Activated CD4-positive, CD25-positive, alpha-beta regulatory T cell treated with anti-CD3 and anti-CD28 coated beads, Interleukin-2, amount 50 U/mL, for 72 hours (primary cell): ENCODE measurements at places on chromosomes 6 and 20.

GRCh38 chr6:53280207-53280606, 68.5 kb downstream of the ELOVL5 start:
- no peak for DNase-seq

DNA sequence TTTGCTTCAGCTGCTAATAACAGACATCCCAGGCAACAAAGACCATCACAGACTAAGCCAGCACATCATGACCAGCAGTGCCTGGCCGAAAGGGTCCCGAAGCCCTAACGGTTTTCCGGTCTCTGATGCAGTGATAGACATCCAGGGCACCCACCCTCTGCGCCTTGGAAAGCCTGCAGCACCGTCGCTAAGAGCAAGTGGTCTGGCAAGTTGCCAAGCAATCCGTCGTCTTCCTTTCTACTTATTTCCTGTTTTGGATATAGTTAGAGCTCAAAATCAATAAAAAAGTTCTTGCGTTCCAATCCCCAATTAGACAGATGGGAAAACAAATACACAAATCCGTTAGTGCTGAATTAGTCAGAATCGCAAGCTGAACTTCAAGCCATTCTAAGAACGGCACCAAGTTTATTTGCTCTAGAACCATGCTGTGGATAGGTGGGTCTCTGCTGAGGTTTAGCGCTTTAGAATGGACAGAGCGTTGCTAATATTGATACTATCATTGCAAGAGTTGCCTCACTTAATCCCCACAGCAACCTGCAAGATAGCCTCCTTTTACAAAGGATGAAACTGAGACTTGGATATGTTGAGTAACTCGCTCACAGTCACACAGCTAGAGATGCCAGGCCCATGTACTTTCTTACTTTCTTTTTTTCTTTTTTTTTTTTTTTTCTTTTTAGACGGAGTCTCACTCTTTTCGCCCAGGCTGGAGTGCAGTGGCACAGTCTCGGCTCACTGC, 163.3 kb upstream of the SNX9 start:
- DNase-seq: no peak

DNA sequence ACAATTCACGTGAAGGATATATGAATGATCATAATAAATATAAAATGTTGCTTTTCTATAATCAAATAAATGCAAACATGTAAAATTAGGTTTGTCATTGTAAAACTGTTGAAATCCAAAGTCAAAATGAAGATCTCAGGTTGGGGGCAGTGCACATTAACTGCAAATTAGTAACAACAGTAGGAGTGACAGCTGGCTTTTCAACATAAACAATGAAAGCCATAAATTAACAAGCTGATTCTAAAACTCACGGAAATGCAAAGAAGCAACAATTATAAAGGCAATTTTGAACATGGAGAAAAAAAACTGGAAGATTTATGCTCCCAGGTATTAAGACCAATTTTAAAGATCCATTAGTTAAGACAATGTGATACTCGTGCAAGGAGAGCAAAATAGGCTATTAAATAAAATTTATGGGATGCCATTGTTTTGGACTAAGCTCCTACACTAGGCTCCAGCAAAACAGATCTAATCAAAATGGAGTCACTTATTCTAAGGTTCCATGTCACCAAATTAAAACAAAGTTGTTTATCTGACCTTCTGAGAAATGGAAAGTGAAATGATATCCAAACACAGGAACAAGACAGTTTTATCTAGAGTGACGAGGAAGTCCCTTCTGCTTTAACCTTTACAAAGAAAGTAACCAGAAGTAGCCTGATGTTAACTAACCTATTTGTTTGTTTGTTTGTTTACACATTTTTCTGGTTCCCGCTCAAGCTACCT, 770.8 kb downstream of the EPHA7 start:
- no peak for DNase-seq

DNA sequence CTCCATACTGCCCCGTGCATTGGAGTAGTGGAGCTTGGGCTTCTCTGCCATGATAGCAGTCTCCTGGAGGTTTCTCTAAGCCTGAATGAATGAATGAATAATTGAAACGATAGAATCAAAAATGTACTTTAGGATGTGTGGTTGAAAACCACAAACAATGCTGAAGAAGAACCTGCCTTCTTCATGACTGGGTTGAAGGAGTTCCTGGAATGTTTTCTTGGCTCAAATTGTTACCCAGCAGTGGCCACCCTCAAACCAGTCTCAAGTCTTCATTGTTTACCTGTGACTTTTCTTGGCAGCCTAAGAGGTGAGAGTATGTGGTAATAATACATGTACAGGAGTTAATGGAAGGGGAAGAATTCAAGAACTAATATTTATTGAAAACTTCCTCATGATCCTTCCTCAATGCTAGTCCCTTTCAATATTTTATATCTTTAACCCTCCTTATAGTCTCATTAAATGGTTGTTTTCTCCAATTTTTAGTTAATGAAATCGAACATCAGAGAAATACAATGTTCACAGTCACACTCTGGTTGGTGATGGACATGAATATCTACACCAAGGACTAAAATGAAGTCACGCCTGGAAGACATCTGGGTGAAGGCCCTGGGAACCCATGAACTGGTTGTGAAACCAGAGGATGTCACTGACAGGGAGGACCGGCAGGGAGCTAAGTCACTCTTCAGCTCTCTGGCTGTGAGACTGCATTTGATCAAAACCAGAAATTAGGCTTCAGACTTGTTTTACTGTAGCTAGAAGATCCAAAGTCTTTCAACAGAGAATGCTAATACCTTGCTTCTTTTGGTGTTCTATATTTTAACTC, at the start of gene GSTA5:
GSTA5 (minus strand) TSS at position 51 of the 823 bp plus-strand sequence.
- DNase-seq: no peak

GRCh38 chr6:150129616-150130505, 13.0 kb upstream of the PPP1R14C start:
- DNase-seq: no peak

- no peak for DNase-seq
Measured at GRCh38 chr6:6646859-6647258, 58.3 kb downstream of the LY86 start.

- no peak for DNase-seq
Measured at GRCh38 chr6:158131926-158132325, 36.1 kb downstream of the SERAC1 start.

DNA sequence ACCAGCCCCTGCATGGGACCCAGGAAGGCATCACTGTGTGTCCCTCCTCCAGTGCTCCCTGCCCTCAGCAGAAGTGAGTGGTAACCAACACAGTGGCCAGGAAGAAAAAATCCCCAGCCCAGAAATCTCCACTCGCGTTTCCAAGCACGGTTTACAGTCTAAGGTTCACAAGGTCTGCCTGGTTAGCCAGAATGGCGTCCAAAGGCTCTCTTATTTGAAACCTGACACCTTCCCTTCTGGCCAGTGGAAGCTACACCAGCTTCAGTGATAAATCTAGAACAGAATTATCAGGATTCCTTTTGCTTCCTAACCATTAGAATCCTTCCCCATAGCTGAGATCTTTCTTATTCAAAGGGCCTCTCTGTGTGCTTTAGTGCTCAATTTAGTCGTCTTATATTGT, 9.2 kb downstream of the LY86 start:
- no peak for DNase-seq

DNA sequence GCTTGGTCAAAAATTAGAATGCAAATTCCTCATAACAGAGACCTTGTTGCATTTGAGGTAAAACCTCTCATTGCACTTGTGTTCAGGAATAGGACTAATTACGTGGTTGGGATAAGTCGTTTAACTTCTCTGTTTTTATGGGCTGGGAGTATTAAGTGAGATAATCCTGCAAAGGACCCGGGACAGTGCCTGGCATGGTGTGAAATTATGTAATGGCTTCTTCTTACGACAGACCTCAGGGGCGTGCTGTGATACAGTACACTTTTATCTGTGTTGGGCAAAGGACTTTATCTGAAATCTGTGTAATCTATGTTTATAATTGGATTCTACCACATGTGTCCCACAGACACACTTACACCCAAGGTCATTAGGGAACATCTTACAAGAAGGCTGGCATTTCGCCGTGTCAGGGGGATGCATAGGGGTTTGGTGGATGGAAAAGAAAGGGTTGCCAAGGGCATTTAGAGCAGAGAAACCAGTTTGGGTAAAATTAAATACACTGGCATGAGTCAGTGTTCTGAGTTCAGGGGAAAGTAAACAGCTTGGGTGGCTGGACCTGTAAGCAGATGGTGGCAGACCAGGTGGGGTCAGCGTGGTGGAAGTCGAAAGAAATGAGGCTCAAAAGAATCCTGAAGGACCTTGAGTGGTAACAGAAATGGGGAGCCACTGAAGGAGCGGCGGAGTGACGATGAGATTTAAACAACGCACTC, 17.2 kb upstream of the RTF2 start:
- no peak for DNase-seq
